NCI-H2029 treated with DMSO at 0.1 percent for 48 hours (cell line): ENCODE measurements at places on chromosomes 6 and 20.

DNA sequence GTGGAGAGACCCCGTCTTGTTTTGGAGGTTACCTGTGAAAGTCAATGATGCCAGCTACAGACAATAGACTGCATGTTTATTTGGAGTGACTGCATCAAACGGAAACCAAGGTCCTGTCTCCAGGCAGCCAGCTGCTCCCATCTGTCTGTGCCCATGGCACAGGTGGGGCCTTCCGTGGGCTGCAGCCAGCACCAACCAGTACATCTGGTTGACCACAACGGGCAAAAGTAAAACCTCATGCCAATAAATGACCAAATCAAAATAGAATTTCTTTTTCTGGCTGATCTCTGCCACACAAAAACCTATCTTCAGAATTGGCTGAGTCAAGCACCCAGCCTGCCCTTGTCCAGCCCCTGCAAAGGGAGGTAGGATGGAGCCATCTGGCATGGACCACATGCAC, 33.5 kb downstream of the DLL1 start:
- DNase-seq = no peak

- DNase-seq = no peak
These were observed 79.8 kb downstream of the QKI start for GRCh38 chr6:163494279-163494727.

GRCh38 chr6:61586934-61587537, 699.0 kb downstream of the KHDRBS2 start:
- no peak for DNase-seq

- no peak for DNase-seq
These were observed 48.0 kb downstream of the OR2B2 start for GRCh38 chr6:27863962-27864905.

DNA sequence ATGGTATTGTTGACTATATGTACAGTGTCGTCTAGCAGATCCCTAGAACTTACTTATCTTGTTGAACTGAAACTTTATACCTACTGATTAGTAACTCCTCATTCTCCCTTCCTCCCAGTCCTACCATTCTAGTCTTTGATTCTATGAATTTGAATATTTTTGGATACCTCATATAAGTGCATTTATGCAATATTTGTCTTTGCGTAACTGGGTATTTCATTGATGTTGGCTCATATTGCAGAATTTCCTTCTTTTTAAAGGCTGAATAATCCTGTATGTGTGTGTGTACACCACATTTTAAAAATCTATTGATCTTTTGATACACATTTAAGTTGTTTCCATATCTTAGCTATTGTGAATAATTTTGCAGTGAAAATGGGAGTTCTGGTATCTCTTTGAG, 119.9 kb downstream of the SOX4 start:
- no peak for DNase-seq

- no peak for DNase-seq
These were observed 121.2 kb downstream of the SGK1 start for GRCh38 chr6:134196568-134197193.
